A549 treated with CpdA at 1 μM for 4 hours (cell line): ENCODE measurements at places on chromosomes 7 and 10. TPM values are rescaled to one million over a fixed set of nuclear protein-coding genes. Genes with fewer than 3 reads are reported as not detected.

The BET1 gene
- total RNA-seq: 24.7 to 34.8 TPM (median 27.8 TPM) in 5 replicates

The PRSS37 gene
- total RNA-seq: not detected in 5 replicates

The ANKRD7 gene
- total RNA-seq: 0.14 to 0.21 TPM in 2 of 5 replicates, not detected in the others

The EPHB6 gene
- 0.23 to 0.49 TPM (median 0.38 TPM) in 5 replicates for total RNA-seq

The KCP gene
- 0.11 to 0.21 TPM (median 0.16 TPM) in 5 replicates for total RNA-seq

The NYAP1 gene
- 0.77 to 1.3 TPM (median 1.2 TPM) in 5 replicates for total RNA-seq

The RAMP3 gene
- not detected in 5 replicates for total RNA-seq

The GPR22 gene
- total RNA-seq: not detected in 5 replicates

The PVRIG gene
- total RNA-seq: not detected in 5 replicates

The PMS2 gene
- total RNA-seq: 10.3 to 16.7 TPM (median 12.3 TPM) in 5 replicates

The STAG3 gene
- 0.18 to 0.45 TPM (median 0.26 TPM) in 4 of 5 replicates, not detected in the other for total RNA-seq

The IDI2 gene
- total RNA-seq: 0.13 TPM in 1 of 5 replicates, not detected in the others

The CALML5 gene
- total RNA-seq: not detected in 5 replicates

The FAM25A gene
- 1.1 TPM in 1 of 5 replicates, not detected in the others for total RNA-seq

The FAM180A gene
- 0.06 TPM in 1 of 5 replicates, not detected in the others for total RNA-seq

The GIMAP7 gene
- total RNA-seq: not detected in 5 replicates

The NRP1 gene
- total RNA-seq: 76.7 to 126 TPM (median 97.3 TPM) in 5 replicates

The CALML3 gene
- not detected in 5 replicates for total RNA-seq

The ACTR3C gene
- 0.14 TPM in 1 of 5 replicates, not detected in the others for total RNA-seq

The SLC13A1 gene
- not detected in 5 replicates for total RNA-seq

The PTN gene
- not detected in 5 replicates for total RNA-seq

The ANKRD30A gene
- total RNA-seq: 0.37 to 1.4 TPM (median 1.0 TPM) in 5 replicates

The SPAM1 gene
- total RNA-seq: not detected in 5 replicates

The ZPBP gene
- not detected in 5 replicates for total RNA-seq

The CYP2C8 gene
- total RNA-seq: 0.17 TPM in 1 of 5 replicates, not detected in the others

The OR2A5 gene
- total RNA-seq: not detected in 5 replicates

The NOLC1 gene
- 180 to 198 TPM (median 191 TPM) in 5 replicates for total RNA-seq

The IQCE gene
- total RNA-seq: 9.8 to 14.8 TPM (median 12.3 TPM) in 5 replicates
